Cerebellar cortex (tissue), 1 donor: ENCODE measurements at places on chromosomes 5 and 9.

GRCh38 chr5:173968154-173968797, 20.7 kb upstream of the C5orf47 start:
- DNase-seq = no peak

GRCh38 chr9:70177121-70177520, 81.7 kb upstream of the SMC5 start:
- DNase-seq = no peak

DNA sequence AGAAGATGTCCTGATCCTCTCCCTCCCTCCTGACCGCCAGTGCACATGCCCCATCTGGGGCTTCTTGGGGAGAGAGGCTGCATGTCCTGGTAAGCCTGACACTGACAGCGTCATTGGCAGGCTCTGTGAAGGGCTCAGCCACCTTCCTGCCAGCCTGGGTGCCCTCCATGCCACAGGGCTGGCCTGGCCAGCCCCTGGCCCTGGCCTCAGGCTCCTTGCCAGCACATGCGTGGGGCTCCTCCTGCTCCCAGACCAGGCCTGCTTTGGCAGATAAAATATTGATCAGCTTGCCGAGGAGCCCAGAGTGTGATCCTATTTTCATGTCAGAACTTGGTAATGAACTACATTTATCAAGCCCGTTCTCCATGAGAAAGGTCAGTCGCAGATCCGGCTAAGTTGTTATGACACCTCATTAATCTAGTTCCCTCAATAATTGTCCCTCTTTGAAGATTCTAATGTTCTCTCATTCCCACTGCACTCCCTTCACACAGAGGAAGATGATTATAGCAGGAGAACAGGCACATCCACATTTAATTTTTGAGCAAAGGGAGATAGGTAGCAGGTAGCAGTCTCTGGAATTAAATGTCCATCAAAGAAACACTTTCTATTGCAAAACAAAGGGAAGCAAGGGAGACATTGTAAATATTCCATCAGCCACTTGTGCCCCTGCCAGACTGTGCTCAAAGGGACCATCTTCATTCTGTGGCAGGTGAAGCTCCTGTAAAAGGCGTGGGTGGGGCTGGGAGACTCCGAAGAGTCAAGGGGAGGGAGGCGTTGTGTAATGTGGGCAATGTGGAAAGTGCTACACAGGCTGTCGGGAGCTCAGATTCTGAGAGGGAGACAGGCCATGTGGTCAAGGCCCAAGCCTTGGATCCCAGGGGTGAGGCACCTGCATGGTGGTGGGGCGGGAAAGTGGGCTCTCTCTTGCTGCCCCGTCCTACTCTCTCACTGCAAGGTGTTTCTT, 272.0 kb downstream of the HSPA4 start:
- DNase-seq = no peak

GRCh38 chr5:100232736-100233135, 302.4 kb upstream of the FAM174A start:
- DNase-seq = no peak

DNA sequence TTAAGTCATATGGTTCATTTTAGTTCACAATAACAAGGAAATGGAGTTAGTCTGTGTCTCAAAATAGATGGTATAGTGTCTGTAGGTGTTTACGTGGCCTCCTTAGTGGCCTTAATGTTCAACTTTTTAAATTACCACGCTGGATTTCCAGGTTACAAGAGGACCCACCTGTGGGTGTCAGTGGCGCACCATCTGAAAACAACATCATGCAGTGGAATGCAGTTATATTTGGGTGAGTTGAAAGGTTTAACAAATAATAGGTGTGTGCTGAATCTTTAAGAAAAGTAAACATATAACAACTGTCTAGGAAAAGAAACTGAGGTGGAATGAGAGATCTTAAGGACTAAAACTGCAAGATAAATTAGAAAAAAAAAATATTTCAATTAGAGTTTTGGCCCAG, 2.9 kb downstream of the UBE2B start:
- no peak for DNase-seq

GRCh38 chr5:68942169-68942568, 151.6 kb upstream of the SLC30A5 start:
- DNase-seq = no peak

DNA sequence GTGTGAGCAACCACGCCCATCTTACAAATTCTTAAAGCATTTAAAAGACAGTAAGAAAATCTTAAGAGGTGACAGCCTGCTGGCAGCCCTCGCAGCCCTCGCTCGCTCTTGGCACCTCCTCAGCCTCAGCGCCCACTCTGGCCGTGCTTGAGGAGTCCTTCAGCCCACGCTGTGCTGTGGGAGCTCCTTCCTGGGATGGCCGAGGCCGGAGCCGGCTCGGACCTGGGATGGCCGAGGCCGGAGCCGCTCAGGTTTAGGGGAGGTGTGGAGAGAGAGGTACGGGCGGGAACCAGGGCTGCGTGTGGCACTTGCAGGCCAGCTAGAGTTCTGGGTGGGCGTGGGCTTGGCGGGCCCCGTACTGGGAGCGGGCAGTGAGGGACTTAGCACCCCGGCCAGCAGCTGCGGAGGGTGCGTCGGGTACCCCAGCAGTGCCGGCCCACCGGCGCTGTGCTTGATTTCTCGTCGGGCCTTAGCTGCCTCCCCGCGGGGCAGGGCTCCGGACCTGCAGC, 9.3 kb upstream of the ECM2 start:
- DNase-seq = no peak

- DNase-seq = no peak
Measured at GRCh38 chr5:8961956-8962355, 583.9 kb downstream of the SEMA5A start.

DNA sequence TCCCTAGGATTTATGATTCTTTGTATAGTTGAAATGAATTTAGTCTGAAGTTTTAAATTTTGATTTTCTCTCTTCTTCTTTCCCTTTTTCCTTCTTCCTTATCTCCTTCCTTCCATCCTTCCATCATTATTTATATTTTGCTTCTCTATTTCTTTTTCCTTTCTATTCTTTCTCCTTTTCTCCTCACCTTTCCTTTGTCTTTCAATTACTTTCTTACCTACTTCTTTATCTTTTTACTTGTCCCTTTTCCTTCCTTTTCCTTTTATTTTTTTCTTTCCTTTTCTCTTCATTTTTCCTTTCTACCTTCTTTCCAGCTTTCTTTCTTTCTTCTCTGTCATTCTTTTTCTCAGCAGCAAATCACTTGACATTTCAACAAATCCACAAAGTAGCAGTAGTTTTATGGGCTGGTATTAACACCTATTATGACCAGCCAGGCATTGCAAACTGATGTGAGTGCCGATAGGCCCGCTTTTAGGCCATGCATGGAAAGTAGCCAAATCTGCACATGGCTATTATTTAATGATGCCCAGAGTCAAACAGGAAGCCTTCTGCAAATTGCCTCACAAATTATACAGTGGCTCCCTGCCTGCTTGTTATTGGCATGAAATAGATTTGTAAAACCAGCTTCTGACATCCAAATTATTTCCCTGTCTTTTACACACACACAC, 37.1 kb upstream of the NR3C1 start:
- DNase-seq = peak; percentile 5

DNA sequence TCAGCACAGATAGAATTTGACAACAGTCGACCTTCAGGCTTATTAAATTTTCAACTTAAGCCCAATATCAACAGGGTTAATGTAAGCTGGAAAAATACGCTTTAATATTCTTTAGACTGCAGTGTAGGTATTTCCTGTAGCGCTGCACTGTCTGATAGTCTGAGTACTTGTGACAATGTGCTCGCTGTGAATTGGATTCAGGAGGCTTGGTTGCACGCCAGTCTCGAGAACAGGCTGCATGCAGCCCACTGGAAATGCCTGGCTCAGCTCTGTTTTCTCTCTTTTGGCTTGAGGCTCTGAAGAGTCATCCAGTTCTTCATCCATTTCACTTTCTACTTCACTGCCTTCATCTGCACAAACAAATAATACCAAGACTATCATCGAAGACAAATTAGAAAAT, 300.9 kb downstream of the RFX3 start:
- DNase-seq = peak; percentile 94

DNA sequence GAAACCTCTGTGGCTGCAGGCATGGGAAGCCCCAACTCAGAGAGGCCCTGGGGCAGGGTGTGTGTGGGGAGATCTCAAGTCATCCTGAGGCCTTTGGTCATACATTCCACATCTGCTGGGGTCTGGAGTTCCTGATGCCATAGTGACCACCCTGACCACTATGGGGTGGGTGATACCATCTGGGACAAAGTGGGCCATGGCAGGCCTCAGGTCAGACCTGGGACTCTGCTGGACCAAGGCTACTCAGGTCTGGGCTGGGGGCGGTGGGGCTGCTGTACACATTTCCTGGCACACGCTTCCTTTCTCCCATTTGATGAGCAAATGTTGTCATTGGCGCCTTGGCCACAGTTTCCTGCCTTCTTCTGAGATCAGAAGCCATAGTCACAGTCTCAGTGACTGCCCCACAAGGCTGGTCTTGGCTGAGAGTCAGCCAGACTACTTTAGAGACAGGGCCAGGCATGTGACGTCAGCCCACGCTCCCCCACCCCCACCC, 15.1 kb upstream of the ACSL6 start:
- DNase-seq = no peak

GRCh38 chr9:13705918-13706317, 426.4 kb upstream of the MPDZ start:
- no peak for DNase-seq

GRCh38 chr5:150286820-150287219, 2.8 kb downstream of the CAMK2A start:
- DNase-seq = peak; percentile 44

DNA sequence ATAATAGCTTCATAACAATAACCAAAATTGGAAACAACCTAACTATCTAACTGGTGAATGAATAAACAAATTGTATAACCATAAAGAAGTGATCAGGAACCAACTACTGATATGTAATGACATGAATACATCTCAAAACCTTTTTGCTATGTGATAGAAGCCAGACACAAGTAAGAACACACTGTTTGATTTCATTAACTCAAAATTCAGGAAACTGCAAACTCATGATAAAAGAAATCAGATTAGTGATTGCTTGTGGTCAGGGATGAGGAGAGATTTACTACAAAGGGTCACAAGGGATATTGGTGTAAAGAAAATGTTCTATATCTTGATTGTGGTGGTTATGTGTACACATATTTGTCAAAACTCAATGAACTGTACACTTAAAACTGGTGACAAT, 22.6 kb upstream of the BRINP1 start:
- DNase-seq = no peak

DNA sequence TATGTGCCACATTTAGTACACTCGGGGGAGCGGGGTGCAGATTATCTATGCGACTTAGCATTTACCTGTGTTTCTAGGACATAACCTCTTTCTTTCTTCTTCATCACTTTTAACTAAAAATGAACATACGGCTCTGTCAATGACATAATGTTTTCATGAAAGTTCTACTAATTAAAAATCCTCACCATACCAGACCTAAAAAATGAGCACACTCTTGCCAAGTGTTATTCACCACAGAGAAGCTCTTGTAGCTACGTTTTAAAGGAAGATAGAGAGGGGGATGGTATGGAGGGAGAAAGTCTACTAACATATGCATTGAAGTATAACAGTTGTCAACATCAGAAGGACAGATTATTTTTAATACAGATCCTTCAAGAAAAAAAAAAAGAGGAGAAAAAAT, 1.6 kb downstream of the CDH10 start:
- DNase-seq = peak; percentile 72

- no peak for DNase-seq
Measured at GRCh38 chr5:40478766-40479165, 200.9 kb upstream of the PTGER4 start.
